Activated CD8-positive, alpha-beta memory T cell treated with anti-CD3 and anti-CD28 coated beads for 1 hour (primary cell): ENCODE measurements at places on chromosomes 7 and 10.

- no peak for DNase-seq
Observed at GRCh38 chr10:132151286-132151950, 35.3 kb upstream of the DPYSL4 start.

DNA sequence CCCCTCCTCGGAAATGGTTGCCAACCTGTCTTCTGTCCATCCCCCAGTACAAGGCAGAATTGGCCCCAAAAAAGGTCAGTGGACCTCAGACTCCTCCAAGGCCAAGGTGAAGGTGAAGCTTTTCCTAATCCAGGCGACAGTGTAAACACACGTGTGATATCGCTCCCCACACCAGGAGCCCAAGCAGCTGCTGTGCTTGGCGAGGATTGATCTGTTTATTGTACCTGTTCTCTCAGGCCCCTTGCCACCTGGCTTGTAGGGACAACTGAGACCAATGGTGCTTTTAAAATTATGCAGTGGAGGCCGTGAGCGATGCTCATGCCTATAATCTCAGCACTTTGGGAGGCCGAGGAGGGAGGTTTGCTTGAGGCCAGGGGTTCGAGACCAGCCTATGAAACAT is 66.1 kb upstream of the GTF2IRD1 start:
- DNase-seq, result no peak

- DNase-seq, result no peak
Observed at GRCh38 chr7:93973134-93973533, 31.0 kb downstream of the BET1 start.

- DNase-seq, result no peak
Observed at GRCh38 chr7:1664711-1665548, 5.1 kb upstream of the ELFN1 start.

- DNase-seq, result no peak
Observed at GRCh38 chr7:15411019-15411418, 150.8 kb downstream of the AGMO start.

DNA sequence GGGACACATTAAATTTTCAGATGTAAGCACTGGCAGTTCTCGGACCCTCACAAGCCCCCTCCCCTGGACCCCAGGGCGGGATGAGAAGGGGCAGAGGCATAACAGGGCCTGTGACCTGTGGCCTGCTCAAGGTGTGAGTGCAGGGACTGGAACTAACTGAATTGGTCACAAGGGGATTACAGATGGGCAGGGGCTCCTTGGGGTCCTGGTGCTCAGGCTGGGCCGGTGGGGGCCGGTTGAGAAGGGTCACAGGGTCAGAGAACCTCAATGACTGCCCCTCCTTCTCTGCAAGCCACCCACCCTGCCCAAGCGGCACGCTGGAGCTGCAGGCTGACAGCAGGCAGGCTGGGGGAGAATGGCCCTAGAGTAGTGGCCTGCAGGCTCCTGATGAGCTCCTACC is 80.8 kb upstream of the PCBD1 start:
- DNase-seq, result no peak

- DNase-seq, result no peak
Observed at GRCh38 chr10:101446071-101446470, 92.1 kb downstream of the BTRC start.

GRCh38 chr7:8413600-8413999 is 19.8 kb upstream of the NXPH1 start:
- no peak for DNase-seq

GRCh38 chr10:77286531-77287508 is 350.8 kb downstream of the KCNMA1 start:
- DNase-seq, result no peak

GRCh38 chr7:113279256-113279655 is 160.9 kb upstream of the SMIM30 start:
- no peak for DNase-seq

- no peak for DNase-seq
Observed at GRCh38 chr10:49152663-49153062, 18.8 kb upstream of the FAM170B start.

DNA sequence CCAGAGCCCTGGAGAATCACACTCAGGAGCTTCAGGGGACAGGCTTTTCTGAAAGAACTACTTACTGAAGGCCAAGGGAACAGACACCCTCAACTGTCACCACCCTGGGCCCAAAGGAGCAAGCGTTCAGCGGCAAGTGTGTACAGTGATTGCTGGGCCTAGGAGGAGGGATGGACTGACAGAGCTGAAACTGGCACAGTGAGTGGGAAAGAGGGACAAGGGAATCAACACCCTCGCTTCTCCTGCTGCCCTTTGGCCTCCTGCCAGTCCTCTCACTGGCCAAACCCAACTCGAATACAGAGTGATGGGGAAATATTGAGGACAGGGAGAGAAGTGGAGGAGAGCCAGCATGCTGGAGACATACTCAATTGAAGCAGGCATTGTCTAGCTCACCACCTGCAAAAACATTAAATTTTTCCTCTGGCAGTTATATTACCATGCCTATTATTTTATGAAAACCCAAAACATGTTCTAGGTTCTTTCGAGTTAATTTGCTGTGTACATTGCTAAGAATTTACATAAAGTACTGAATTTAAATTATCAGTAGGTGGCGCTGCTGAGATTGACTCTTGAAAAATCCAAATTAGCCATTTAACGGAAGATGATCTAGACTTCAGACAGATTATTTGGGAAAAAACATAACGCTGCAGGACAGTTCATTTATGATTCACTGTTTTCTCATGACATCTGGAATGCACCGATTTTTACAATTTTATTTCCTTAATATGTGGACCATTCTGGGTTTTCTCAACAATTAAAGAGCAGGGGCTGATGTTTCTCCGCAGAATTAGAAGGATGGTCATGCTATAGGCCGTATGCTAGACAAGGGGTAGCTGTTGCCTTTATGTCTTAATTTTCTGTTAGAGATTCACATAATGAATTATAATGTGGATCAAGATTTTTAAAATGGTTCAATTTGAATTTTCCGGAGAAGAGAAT is 14.7 kb upstream of the TMEM236 start:
- DNase-seq, result no peak

- no peak for DNase-seq
Observed at GRCh38 chr7:74021546-74022320, 6.2 kb upstream of the ELN start.

- DNase-seq, result no peak
Observed at GRCh38 chr7:113664867-113665266, 253.9 kb downstream of the PPP1R3A start.

GRCh38 chr10:43041422-43042342 is 35.2 kb upstream of the RET start:
- no peak for DNase-seq

DNA sequence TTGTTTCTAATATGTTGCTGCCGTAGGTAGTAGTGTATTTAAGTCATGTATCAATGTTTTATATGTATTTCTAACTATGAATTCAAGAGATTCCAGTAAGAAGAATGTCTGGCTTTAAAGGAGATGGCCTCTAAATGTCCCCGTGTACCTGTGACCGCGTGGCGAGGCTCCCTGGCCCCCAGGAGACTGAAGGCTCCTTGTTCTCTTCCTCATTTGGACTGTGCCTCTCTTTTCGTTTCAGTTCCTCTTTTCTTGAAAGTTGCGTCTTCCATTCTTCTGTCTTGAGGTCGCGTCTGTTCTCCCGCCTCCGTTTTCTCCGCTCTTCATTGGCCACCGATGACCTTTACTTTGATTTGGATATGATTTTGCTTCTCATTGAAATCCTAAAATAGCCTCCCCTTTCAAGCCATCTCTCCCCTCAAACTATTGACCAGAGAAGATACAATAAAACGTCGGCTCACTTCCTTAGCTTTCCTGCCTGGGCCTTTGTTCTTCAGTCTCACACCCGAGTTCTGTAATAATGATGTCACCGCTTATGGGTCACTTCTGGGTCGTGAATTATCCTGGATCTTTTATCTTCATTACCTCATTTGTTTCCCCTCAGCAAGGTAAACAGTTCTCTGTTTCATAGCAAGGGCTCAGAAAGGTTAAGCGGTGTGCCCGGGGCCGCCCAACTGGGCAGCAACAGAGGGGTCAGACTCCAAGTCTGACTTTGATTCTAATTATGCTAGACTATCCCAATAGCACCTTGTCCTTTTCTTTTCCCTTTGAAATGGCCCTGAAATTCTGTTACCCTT is 28.7 kb downstream of the WIPI2 start:
- DNase-seq, result no peak

DNA sequence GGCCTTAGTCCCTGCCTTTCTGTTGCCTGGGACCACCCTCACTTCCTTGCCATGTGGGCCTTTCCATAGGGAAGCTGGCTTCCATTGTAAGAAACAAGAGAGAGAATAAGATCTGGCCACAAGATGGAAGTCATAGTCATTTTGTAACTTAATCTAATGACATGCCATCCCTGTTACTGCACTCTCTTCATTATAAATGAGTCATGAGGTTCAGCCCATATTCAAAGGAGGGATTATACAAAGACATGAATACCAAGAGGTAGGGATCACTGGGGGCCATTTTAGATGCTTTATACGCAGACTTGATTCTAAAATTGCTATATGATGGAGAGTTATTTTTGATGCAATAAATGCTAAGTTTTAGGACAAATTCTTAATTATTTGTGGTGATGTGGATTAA is 75.2 kb upstream of the CELF2 start:
- no peak for DNase-seq

DNA sequence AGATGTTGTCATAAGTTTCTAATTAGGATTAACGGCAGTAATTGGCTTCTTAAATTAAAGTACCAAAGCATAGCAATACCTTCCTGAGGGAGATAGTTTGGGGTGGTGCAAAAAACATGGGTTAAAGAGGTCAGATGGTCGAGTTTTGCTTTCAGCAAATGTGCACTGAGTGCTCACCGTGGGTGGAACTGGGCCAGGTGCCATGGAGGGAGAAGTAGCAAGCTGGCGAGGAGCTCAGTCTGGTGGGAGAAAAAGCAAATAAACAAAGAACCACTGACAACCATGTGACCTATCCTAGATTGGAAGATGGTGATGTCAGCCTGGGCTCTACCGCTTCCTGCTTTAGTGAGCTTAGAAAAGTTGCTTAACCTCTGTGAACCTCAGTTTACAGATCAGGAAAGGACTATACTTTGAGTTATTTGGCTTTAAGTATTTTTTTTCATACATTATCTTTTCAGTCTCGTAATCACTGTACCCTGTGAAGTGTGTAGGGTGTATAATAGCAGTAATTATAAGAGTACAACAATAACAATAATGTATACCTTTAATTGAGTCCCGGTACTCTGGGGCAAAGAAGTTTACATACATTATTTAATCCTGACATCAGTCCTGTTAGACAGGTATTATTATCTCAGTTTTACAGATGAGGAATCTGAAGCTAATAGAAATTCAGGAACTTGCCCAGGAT is 69.0 kb upstream of the PDCD4 start:
- DNase-seq, result peak; percentile 2

DNA sequence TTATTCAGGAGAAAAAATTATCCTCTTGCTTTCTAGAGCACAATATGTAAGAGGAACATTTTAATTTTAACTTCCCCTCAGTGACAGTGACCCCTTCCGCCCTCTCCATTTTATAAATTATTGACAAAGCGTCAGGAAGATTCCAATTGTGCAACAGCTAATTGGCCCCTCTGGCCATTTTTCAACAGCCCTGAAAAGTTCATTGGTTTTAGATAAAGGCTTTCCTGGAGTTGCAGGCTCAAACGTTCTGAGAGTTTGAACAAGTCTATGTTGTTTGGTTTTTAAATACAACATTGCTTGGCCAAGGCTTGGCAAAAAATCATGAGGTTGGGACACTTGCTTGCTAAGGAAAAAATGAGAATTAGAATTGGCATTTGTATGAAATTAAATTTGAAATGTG is 422.2 kb upstream of the ANKRD30A start:
- DNase-seq, result no peak

DNA sequence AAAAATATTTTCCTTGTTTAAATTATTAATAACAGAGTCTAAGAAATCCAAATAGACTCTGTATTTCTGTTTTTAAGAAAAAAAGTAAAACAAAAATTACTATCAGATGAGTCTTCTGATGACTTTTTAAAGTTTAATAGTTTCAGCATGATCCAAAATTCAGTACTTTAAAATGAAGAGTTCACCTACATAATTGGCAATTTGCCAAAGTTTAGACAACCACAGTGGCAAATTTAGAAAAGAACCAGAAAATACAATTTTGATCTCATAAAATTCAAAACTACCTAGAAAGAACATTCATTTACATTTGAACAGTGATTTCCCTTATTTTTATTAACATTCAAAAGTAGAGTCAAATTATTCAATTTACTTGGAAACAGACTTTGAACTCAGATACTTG is 56.1 kb downstream of the AGMO start:
- DNase-seq, result no peak

DNA sequence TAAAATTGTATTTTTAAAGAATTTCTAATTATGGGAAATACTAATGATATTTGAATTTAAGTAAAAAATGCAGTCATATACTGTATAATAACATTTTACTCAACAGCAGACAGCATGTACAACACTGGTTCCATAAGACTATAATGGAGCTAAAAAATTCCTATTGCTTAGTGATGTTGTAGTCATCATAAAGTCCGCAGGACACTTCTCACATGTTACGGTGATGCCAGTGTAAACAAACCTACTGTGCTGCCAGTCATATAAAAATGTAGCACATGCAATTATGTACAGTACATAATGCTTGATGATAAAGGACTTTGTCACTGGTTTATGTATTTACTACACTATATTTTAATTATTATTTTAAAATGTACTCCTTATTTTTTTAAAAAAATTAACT is 629.3 kb downstream of the IPMK start:
- no peak for DNase-seq

GRCh38 chr10:36281831-36282331 is 639.8 kb upstream of the FZD8 start:
- no peak for DNase-seq

GRCh38 chr10:94607111-94607510 is 61.5 kb downstream of the HELLS start:
- DNase-seq, result no peak

GRCh38 chr7:42831718-42832522 is 80.0 kb downstream of the C7orf25 start:
- DNase-seq, result no peak

GRCh38 chr7:63071920-63072319 is 926.7 kb upstream of the ZNF722 start:
- DNase-seq, result no peak

DNA sequence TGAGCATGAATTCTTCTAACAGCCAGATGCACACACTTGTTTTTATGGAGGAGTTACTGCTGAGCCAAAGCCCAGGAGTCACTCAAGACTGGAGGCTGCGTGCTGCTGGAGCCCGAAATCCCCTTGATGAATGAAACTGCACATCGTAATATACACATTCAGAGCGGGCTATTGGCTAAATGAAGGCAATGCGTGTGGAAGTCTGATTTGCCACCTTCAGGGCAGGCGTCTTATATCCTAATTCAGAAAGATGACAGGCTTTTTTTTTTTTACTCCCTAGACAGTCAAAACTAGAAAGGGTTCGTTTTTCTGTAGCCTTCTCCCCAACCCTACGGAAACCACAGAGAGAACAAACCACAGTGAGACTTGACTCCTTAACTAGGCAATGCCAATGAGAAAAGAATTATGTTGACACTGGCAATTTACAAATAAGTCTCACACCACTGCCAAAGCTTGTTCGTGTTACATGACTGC is 227.2 kb upstream of the KLF14 start:
- DNase-seq, result no peak
